ENCODE measurements at places on chromosomes 1 and 21.

DNA sequence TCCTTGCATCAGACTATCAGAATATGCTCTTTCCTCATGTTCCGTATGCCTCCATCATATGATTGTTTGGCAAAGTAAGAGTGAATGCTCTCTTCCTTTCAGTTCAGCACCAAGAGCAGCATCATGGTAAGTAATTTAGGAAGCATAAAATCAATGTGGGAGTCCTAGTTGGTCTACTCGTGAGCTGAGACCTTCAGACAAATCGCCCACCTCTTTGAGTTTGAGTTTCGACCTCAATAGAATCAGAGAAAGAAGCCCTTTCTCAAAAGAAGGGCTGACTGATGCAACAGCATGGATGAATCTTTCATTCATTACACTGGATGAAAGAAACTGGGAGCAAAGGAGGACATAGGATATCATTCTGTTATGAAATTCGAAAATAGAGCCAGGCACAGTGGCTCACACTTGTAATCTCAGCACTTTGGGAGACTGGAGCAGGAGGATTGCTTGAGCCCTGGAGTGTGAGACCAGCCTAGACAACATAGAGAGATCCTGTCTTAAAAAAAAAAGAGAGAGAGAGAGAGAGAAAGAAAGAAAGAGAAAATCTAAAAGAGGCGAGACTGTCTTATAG lies 112.5 kb downstream of the ZC3H11B start:
- H3K4me3 ChIP-seq = no peak overlapping the region
- H3K27me3 ChIP-seq = no peaks in the 10 kb centered on the region
- H3K4me1 ChIP-seq = no peaks in the 10 kb centered on the region
- no peaks in the 10 kb centered on the region for H3K36me3 ChIP-seq
- no peak overlapping the region for H3K27ac ChIP-seq
- DNase-seq = no peak

DNA sequence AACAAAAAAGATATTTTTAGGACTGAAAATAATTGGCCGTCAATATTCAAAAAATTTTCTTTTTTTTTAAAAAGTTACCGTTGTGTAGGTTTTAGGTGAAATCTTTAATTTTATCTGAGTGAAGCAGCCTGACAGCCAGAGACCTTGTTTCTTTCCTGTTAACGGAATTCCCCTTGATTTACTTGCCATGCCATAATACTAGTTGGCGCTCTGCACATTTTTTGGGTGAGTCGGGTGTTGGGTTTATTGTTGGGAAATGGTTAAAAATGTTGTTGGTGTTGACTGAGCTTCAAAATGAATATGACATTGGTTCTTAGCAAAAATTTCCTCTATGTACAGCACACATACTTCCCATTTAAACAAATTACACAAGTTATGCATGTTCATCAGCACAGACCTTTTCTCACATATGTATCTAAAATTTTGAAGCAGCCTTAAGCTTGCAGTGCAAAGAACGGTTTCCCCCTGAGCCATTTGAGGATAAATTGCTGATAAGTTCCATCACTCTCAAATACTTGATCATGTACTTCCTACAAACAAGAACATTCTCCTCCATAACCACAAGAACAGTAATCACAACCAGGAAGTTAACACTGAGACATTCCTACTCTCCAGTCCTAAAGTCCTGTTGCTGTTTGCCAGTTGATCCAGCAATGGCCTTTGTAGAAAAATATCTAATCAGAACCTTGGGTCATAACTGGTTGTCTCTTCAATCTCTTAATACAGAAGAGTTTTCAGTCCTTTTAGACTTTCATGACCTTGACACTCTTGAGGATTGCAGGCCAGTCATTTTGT lies 34.2 kb downstream of the CAMTA1 start:
- no peaks in the 10 kb centered on the region for H3K27me3 ChIP-seq
- no peaks in the 10 kb centered on the region for H3K4me1 ChIP-seq

DNA sequence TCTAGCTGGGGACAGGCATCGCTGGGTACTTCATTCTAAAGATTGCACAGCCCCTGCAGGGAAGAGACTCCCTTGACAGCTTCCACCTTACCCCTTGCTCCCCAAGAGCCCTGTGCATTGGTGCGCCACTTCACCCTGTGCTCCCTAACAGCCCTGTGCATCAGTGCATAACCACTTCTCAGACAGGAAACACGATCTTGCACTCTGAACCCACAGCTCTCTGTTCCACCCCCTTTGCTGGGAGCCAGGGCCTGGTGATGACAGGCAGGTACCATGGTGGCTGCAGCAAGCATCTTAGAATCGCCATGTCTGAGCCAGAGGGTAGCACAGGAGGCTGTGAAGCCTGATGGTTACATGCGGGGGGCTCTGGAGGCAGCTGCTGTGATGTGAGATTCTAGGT lies 5.0 kb downstream of the ALPL start:
- H3K27ac ChIP-seq = no peak overlapping the region
- H3K4me1 ChIP-seq = no peaks in the 10 kb centered on the region
- H3K4me3 ChIP-seq = no peak overlapping the region
- no peak for DNase-seq
- H3K36me3 ChIP-seq = no peaks in the 10 kb centered on the region

GRCh38 chr1:93805027-93805610 lies 73.9 kb downstream of the DNTTIP2 start:
- H3K27me3 ChIP-seq = no peaks in the 10 kb centered on the region
- H3K4me3 ChIP-seq = no peak overlapping the region
- H3K36me3 ChIP-seq = no peaks in the 10 kb centered on the region

- peaks cover 4% of the 10 kb centered on the region for H3K27me3 ChIP-seq
- H3K36me3 ChIP-seq = no peaks in the 10 kb centered on the region
- no peak for DNase-seq
- H3K4me3 ChIP-seq = no peak overlapping the region
- no peaks in the 10 kb centered on the region for H3K4me1 ChIP-seq
Observed at GRCh38 chr1:186834399-186834958, 5.7 kb downstream of the PLA2G4A start.

GRCh38 chr1:223079498-223079897 lies 63.5 kb downstream of the TLR5 start:
- DNase-seq = no peak
- H3K36me3 ChIP-seq = no peaks in the 10 kb centered on the region
- peaks cover 7% of the 10 kb centered on the region for H3K4me1 ChIP-seq
- H3K27me3 ChIP-seq = peaks cover 34% of the 10 kb centered on the region
- H3K27ac ChIP-seq = no peak overlapping the region

DNA sequence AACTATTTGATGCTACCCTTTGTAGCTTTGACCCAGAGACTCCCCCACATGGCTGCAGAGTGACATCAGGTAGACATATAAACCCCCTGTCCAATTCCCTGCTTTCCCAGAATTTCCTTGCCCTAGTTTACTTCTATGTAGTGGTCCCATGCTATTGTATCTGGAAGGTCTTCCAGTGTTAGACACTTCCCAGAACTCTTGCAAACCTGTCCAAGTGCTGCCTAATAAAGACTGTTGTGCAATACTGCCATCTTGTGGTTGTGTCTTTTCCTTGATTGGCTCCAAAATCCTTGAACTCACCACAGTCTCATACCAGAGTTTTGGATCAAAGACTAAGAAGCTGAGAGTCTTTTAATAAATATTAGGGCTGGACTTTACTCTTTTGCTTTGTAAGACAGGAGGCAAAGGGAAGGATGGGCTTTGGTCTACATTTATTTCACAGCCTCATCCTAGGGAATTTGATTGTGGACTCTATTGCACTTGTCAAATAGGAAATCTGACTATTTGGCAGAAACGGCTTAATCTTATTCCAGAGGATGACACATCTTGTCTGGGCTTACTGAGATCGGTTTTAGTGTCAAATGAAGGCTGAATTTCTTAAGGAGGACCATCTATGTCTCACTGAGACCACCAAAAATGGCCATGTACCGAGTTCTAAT lies 169.9 kb downstream of the LRRC7 start:
- no peaks in the 10 kb centered on the region for H3K4me1 ChIP-seq
- H3K27me3 ChIP-seq = no peaks in the 10 kb centered on the region
- no peak overlapping the region for H3K4me3 ChIP-seq
- H3K27ac ChIP-seq = no peak overlapping the region

DNA sequence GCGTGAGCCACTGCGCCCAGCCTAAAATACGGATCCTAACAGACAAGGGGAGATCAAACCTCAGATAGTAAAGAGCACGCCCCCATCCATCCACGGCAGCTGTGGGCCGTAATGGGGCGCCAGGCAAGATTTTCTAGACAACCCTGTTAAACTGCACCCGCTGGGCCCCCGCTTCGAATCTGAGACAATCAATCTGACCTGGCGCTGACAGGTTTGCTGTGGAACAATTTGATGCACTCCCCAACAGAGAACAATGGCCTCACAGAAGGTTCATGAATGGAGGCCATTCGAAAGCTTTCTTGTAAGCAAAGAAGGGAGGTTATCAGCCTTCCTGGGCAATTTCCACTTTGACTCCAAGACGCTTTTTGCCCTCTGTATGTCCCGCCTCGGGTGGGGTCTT lies 30.5 kb downstream of the CLSTN1 start:
- H3K4me3 ChIP-seq = no peak overlapping the region
- H3K27me3 ChIP-seq = no peaks in the 10 kb centered on the region
- no peak for DNase-seq

DNA sequence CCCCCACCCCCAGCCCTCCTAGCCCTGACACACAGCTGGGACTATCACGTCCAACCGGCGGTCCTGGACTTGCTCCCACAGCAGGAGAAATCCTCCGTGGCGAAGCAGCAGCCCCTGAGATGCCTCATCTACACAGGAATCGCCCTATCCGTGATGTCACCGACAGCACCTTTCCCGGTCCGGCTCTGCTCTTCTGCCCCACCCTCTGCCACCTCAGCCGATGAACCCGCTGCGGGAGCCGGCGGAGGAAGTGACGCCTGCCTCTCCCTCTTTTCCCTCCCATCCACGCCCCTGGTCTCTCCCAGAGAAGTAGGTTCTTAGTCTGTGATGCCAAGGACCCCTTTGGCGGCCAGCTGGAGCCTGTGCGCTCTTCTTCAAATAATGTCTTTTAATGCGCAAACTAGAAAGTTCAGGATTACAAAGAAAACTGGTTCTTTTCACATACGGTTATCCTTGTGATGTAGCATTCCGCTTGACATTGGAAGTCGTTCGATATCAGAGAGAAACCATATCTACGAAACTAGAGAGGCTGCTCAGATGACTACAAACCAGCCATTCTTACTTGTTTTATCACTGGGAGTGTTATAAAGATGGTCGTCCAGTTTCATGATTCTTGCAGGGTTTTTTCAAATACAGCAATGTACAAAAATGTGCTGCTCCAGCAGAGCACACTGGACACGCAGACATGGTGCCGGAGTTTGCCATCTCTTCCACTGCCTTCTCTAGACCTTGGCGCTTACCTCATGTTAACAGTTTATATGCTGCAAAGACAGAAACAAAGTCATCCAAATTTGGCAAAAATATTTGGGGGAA lies 120.3 kb downstream of the PPIAL4G start:
- no peak overlapping the region for H3K27ac ChIP-seq
- no peaks in the 10 kb centered on the region for H3K27me3 ChIP-seq
- H3K4me3 ChIP-seq = peak overlapping the region; percentile 75
- peaks cover 21% of the 10 kb centered on the region for H3K4me1 ChIP-seq
- DNase-seq = peak; percentile 28

- no peaks in the 10 kb centered on the region for H3K27me3 ChIP-seq
- peak overlapping the region; percentile 46 for H3K27ac ChIP-seq
- H3K4me3 ChIP-seq = no peak overlapping the region
Observed at GRCh38 chr1:101259744-101260148, 22.9 kb downstream of the S1PR1 start.

DNA sequence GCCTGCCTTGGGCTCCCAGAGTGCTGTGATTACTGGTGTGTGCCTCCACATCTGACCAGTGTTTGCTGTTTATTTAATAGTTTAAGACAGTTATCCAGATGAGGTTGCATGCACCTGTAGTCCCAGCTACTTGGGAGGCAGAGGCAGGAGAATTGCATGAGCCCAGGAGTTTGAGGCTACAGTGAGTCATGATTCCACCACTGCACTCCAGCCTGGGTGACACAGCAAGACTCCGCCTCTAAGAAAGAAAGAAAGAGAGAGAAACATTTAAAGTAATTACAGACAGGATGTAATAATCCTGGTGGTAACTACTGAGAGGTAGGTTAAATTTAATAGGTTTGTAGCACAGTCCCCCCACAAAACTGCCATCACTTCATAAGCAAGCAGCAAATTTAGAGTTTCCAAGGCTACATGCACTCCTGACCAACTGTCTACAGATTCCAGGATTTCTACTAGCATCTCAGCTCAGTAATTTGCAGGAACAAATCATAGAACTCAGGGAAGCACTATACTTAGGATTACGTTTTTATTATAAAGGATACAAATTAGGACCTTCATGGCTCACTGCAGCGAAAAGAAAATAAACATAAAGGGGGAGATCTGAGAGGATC lies 89.6 kb downstream of the PKN2 start:
- no peak overlapping the region for H3K27ac ChIP-seq
- no peak for DNase-seq
- H3K36me3 ChIP-seq = peaks cover 45% of the 10 kb centered on the region
- no peaks in the 10 kb centered on the region for H3K4me1 ChIP-seq
- no peaks in the 10 kb centered on the region for H3K27me3 ChIP-seq

GRCh38 chr21:24148461-24148860 lies 1458.8 kb downstream of the MRPL39 start:
- H3K27ac ChIP-seq = no peak overlapping the region
- H3K4me1 ChIP-seq = no peaks in the 10 kb centered on the region
- no peak for DNase-seq
- no peak overlapping the region for H3K4me3 ChIP-seq
- H3K27me3 ChIP-seq = no peaks in the 10 kb centered on the region

DNA sequence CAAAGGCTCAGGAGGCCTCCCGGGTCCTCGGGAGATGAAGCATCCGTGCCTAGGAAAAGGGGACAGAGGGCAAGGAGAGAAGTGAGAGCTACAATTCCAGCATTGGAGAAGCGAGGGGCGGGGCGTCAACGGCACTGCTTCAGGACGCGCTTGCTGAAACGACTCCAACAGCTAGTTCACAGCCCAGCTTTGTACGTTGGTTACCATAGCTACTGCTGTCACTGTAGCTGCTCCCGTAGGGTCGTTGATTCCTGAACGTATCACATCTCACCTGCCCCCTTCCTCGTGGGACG lies 63.1 kb downstream of the TOR1AIP2 start:
- no peaks in the 10 kb centered on the region for H3K36me3 ChIP-seq
- H3K4me3 ChIP-seq = peak overlapping the region; percentile 55
- no peak for DNase-seq
- peaks cover 45% of the 10 kb centered on the region for H3K27me3 ChIP-seq
- H3K27ac ChIP-seq = peak overlapping the region; percentile 42

- no peaks in the 10 kb centered on the region for H3K36me3 ChIP-seq
- no peak for DNase-seq
- no peak overlapping the region for H3K27ac ChIP-seq
Observed at GRCh38 chr1:59779949-59780348, 34.8 kb upstream of the HOOK1 start.

- H3K27ac ChIP-seq = no peak overlapping the region
- no peaks in the 10 kb centered on the region for H3K4me1 ChIP-seq
- no peak overlapping the region for H3K4me3 ChIP-seq
- DNase-seq = no peak
- peaks cover 28% of the 10 kb centered on the region for H3K27me3 ChIP-seq
- H3K36me3 ChIP-seq = no peaks in the 10 kb centered on the region
Observed at GRCh38 chr1:11334261-11334804, 61.3 kb downstream of the UBIAD1 start.

DNA sequence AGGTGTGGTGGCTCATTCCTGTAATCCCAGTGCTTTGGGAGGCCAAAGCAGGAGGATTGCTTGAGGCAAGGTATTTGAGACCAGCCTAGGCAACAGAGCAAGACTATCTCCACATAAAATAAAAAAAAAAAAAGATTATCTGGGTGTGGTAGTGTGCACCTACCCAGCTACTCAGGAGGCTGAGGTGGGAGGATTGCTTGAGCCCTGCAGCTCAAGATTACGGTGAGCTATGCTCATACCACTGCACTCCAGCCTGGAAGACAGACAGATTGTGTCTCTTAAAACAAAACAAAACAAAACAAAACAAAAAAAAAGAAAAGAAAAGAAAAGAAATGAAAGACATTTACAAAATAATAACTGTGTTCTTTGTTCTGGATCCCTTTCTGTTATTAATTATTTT lies 6.1 kb upstream of the TLCD4 start:
- H3K36me3 ChIP-seq = no peaks in the 10 kb centered on the region
- H3K4me3 ChIP-seq = no peak overlapping the region
- no peak overlapping the region for H3K27ac ChIP-seq
